ENCODE measurements at places on chromosomes 3 and 15.

DNA sequence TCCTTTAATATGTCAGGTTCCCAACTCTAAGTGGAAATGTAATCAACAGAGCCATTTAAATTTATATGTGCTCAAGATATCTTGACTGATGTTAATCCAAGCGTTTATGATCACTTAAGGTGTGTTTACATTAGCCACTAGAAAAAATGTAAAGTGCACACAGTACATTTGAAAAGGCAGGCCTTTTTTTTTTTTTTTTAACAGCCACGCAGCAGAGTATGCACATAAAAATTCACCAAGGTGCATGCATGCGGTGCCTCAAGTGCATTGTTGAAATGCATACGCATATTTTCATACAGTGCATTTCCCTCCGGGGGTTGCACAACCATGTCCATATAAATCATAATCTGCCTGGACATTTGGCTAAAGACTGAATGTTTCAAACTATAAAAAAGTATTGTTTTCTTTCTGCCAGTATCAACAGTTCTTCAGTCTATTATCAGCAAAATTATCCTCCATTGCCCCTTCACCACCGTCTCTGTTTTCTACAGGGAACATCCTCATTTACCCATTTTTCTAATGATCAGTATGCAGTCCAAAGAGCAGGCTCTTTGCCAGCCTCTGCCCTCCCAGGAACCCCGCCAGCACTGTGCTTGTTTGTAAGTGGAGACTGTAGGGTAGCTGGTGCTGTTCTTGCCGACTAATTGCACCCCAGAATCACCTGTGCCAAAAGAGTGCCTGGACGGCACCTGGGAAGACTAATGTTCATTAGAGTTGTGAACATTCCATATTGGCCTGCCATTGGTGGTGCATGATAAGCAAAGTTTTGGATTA lies 611.2 kb upstream of the CFAP20DC start:
- DNase-seq: no peak

DNA sequence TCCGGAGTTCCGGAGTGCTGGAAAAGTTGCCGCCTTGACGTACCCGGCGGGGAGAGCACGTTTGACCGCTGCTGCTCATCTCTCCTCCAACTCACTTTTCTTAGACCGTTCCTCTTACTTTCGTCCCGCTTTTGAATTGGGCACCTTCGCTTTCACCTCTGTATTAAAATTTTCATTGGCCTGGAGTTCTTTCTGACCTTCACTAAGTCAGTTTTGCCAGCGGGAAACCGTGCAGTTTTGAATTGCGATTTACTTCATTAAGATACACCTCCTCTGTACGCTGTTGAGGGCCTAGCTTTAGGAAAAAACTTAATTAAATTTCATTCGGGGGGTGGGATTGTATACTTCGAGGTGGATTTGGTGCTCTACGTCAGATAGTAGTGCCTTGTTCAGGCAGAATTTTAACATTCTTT lies 1.3 kb downstream of the GMPS start:
- no peak for DNase-seq

GRCh38 chr15:81981908-81982307 lies 63.9 kb downstream of the MEX3B start:
- DNase-seq: no peak

DNA sequence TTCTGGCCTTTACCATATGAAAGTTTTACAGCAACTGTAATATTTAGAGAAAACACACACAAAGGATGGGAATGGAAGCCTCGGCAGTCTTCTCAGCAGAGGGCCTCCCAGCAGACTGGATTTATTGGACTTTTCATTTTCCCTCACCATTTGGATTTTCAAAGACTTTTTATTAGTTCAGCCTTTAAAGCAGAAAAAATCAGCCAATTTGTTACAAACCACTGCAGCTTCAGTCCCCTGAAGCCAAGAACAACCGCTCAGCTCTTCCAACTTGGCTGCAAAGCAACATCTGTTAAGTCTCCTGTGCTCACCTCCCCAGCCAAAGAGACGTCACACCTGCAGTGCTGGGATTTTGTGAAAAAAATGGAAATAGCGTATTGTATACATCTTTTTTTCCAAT lies 120.8 kb downstream of the GMPS start:
- DNase-seq: no peak

DNA sequence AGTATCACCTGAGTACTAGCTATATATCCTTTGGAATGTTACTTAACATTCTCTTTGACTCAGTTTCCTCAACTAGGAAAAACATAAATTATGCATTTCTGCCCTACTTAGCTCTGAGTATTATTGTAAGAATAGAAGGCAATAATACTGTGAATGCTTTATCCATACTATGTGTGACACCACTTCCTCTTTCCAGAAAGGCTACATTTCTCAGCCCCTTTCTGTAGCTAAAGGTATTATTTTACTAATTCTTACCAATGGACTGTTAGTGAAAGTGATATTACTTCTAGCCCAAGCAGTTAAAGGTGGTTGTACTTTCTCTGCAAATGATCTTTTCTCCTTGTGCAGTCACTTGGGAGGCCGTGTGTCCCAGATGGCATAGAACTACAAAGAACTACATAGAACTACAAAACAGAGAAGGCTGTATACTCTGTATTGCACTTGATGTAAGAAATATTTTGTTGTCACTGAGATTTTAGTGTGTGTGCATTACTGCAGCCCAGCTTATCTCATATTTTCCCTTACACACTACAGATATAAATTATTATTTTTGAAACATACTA lies 35.1 kb downstream of the MYH15 start:
- DNase-seq: no peak

- no peak for DNase-seq
These were observed 37.7 kb downstream of the TM4SF4 start for GRCh38 chr3:149512073-149512782.

DNA sequence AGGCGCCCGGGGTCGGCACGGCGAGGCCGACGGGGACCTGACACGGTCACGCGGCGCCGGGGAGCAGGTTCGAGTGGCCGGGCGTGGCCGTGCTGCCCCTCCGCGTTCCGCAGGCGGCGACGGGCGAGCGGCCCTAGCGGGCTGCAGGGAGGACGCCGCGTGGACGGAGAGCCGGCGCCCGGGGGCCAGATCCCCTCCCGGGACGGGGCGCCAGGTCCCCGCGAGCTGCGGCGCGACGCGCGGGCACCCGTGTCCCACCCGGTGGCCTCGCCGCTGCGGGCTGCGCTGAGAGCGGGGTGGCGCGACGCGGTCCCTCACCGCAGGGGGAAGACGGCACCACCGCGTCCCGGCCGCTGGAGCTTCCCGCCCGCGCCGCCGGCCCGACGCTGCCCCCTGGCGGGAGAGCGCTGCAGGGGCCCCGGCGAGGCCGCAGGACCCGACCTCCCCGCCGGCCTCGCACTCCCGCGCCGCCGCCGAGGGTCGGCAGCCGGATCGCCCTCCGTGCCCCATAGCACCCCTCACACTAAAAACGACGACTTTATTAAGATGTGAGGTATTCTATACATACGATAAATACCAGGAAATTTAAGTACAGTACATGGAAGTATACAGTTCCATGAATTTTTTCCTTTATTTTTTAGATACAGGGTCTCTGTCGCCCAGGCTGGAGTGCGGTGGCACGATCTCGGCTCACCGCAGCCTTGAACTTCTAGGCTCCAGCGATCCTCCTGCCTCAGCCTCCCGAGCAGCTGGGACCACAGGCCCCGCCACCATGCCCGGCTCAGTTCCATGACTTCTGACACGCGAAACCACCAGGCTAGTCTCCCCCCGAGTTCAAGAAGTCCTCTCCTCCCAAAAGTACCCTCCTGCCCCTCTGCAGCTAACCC lies 1.3 kb upstream of the PIGZ start:
- DNase-seq: peak; percentile 83

GRCh38 chr3:13479332-13479581 lies 849 bp upstream of the HDAC11 start:
- DNase-seq: no peak

DNA sequence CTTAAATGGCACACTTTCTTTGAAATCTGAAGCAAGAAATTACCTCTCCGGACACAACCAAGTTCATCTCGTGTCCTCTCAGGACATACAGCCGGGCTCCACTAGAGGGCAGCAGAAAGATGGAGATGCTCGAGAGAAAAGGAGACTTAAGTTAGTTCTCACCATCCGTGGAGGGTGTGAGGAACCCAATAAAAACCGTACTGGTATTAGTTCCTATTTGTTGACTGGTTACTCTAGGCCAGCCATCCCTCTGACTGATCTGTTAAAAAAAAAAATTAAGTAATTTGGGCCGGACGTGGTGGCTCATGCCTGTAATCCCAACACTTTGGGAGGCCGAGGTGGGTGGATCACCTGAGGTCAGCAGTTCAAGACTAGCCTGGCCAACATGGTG lies 7.9 kb upstream of the CYP11A1 start:
- peak; percentile 90 for DNase-seq

- no peak for DNase-seq
These were observed 560.1 kb downstream of the NLGN1 start for GRCh38 chr3:173957646-173958045.

- no peak for DNase-seq
These were observed 824.6 kb upstream of the SEMA6D start for GRCh38 chr15:46892621-46893160.

- DNase-seq: no peak
These were observed 62.0 kb downstream of the P3H2 start for GRCh38 chr3:190058521-190059241.

GRCh38 chr3:122572940-122573412 lies 4.5 kb upstream of the PARP15 start:
- DNase-seq: peak; percentile 58

DNA sequence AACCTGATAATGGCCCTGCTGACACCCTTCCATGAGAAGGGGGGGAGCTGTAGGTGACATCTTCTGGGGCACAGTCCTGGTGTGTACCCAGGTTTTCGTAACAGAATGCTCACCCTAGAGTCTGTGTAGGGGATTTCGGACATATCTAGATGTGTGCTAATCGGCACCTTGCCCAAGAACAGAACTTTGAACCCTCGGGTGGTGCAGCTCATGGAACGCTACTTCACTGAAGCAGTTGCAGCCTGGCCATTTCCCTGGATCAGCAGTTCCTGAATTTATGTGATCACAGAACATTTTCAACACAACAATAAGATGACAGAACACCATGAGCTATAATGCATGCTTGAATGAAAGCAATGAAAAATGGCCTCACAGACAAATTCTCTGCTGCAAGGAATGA lies 57.5 kb upstream of the MUC13 start:
- DNase-seq: no peak

DNA sequence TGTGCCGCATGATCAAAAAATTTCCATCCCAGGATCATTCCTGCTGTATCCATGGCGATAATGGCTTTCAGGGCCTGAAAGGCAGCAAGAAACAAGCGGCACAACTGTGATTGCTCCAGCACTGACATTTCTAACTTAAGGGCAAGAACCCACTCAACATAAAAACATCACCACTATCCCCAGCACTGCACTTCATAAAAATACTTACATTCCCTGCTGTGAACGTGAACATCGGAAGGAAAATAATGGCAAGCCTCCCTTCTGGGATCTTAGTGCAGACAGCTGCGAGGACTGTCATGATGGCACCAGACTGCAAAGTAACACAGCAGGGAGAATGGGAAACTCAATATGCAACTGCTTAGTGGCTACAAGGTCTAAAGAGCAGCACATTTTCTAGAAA lies 8.1 kb upstream of the MAP6D1 start:
- DNase-seq: no peak

- DNase-seq: no peak
These were observed 53.8 kb downstream of the UBE2E2 start for GRCh38 chr3:23256741-23257435.

- no peak for DNase-seq
These were observed 60.9 kb downstream of the IL12A start for GRCh38 chr3:160049565-160049964.

DNA sequence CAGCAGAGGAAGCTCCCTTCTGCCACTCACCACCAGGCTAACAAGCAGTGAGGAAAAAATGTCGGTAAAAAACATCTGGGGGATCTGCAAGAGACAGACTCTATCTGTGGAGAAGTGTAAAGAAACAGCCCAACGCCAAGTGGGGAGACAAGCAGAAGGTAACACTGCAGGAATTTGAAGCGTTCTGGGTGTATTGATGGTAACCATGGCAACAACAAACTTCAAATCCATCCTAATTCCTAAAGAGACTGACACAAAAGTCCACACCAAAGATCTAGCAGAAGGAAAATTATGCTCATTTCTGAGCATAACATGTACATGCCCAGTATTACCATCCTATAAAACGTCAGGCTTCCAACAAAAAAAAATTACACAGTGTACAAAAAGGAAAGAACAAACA lies 449.3 kb downstream of the GABRB3 start:
- no peak for DNase-seq

GRCh38 chr15:39438260-39438659 lies 142.6 kb upstream of the THBS1 start:
- DNase-seq: no peak

- DNase-seq: no peak
These were observed 48.7 kb upstream of the SKOR1 start for GRCh38 chr15:67776600-67776999.

GRCh38 chr15:73341886-73342600 lies 26.7 kb downstream of the HCN4 start:
- no peak for DNase-seq

- no peak for DNase-seq
These were observed 35.9 kb downstream of the FAM3D start for GRCh38 chr3:58630710-58631092.

DNA sequence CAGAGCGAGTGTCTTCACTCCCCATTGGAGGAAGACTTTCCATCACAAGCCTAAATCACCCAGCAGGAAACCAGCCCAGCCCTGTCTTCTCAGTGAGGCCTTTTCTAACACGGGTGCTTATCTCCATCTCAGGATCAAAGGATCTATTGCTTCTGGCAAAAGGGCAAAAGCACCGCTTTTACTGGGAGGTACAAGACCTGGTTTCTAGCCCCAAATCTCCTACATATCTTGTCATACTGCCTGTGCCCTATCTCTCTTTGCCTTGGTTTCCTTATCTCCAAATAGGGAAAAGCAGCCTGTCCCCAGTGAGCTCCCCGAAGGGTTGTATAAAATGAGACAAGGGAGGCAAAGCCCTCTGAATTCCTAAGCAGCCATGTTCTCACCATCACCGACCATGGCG lies 5.2 kb downstream of the GLB1 start:
- DNase-seq: no peak

- DNase-seq: no peak
These were observed 2.9 kb downstream of the SH3GL3 start for GRCh38 chr15:83449937-83450506.

GRCh38 chr3:113277414-113277813 lies 66.1 kb downstream of the BOC start:
- no peak for DNase-seq

Measured in stimulated activated effector memory CD8-positive, alpha-beta T cell treated with anti-CD3 and anti-CD28 coated beads, Interleukin-12 subunit alpha, Interleukin-12 subunit beta, amount 100 ng/mL, for 72 hours (primary cell).